ENCODE measurements at places on chromosomes 11 and 22. TPM values are rescaled to one million over a fixed set of nuclear protein-coding genes. Genes with fewer than 3 reads are reported as not detected.

The FOLR2 gene
- 32.5 TPM for total RNA-seq

The NUDT8 gene
- 29.8 TPM for total RNA-seq

GRCh38 chr11:32088117-32088941, 2.5 kb upstream of the RCN1 start:
- peak; percentile 83 for DNase-seq

DNA sequence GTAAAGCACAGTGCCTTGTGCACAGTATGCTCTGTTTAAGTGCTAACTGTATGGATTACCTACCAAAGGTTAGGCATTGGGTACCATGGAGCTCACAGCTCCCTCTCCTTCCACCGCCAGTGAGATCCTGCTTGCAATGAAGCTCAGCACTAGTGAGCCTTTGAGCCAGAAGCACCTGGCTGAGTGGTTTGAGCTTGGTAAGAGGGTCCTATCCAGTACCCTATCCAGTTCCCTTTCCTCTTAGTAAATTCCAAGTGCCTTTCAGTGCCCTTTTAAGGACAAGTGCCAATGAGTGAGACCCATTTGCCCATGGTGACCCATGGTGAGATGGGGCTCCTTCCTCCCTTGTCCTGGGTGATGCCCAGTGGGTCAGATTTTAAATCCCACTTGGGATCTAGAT, 43.1 kb upstream of the NAV2 start:
- no peak for DNase-seq

DNA sequence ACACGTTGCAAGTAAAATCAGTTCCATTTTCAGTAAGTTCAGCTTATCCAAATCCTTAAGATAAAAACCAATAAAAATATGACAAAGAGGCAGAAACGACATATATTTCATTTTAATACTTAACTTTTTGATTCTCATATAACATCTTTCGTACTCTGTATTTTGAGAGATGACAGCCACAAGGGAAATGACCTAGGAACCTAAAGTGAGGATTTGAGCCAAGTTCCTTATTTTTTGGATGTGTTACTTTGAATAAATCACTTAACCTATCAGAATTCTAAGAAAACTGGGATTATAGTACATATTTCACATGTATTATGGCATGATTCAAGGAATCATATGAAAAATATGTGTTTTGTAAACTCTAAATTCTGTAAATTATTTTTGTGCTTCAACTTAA, 143.6 kb upstream of the TRPC6 start:
- no peak for DNase-seq

GRCh38 chr11:65927904-65928397, 8.7 kb downstream of the DRAP1 start:
- no peak for DNase-seq

GRCh38 chr11:9862981-9863380, 199.1 kb downstream of the SWAP70 start:
- no peak for DNase-seq

DNA sequence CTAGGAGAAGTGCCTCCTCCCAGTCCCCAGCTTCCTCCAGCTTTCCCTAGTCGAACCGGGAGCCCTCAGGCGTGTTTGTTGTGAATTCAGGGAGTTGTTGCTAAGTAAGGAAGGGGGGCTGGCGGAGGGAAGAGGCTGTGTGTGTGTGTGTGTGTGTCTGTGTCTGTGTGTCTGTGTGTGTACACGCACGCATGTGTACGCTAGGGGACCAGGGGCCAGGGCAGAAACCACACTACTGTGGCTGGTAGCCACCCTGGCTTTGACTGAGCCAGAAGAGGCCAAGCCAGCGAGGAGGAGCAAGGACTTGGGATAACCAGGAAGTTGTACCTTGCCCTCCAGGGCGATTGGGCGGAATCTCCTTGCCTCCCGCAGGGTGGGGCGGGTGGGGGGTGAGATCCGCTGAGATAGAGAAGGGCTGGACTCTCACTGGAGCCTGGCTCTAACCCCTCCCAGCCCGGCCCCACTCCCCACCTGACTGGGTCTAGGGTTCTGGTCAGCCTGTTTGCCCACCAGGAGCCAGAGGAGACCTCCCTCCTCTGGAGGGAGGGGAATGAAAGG, 7.5 kb downstream of the BCL9L start:
- peak; percentile 96 for DNase-seq

The IL18BP gene
- total RNA-seq: 0.59 TPM

The MS4A1 gene
- not detected for total RNA-seq

DNA sequence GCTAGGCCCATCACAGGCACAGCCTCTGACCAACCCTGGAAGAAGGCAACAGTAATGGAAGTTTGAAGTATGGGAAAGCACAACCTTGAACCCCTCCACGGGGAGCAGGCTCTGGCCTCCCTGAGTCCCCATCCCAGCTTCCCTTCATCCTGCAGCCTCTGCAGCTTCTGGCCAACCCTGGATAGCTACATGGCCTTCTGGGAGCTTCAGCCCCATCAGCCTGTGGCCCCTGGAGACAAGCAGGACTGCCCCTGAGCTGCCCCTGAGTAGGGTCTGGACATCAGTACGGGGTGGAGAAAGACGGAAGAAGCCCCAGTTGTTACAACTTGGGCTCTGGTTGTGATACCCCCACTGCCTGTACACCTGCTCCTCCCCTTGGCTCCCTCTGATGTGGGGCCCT, 113.8 kb upstream of the CD82 start:
- no peak for DNase-seq

The HTR3A gene
- total RNA-seq: 0.24 TPM

DNA sequence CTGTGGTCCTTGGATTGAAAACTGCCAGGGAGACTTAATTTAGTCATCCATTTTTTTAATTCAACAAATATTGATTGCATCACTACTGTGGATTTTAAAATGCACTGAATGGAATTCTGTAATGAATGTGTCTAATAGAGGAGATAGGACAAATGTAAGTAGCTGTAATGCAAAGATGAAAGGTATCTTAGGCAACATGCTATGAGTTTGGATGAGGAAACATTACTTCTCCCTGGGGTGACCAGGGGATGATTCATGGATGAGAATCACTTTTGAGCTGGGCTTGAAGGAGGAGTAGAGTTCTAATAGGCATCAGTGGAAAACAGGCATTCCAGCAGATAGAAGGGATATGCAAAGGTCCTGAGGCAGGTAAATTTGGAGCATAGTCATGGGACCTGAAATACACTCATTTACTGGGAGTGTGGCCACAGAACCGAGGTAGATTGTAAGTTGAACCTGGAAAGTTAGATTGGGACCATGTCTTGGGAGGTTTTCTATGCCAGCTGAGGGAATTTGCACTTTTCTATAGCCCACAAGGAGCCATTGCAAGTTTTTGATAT, 43.4 kb downstream of the PKNOX2 start:
- DNase-seq: no peak

GRCh38 chr11:83220260-83220659, 26.7 kb downstream of the ANKRD42 start:
- DNase-seq: no peak

The NLRP14 gene
- not detected for total RNA-seq

GRCh38 chr11:121550247-121551030, 97.7 kb upstream of the SORL1-AS1 start:
- DNase-seq: peak; percentile 40

The POU2AF1 gene
- 1.6 TPM for total RNA-seq

DNA sequence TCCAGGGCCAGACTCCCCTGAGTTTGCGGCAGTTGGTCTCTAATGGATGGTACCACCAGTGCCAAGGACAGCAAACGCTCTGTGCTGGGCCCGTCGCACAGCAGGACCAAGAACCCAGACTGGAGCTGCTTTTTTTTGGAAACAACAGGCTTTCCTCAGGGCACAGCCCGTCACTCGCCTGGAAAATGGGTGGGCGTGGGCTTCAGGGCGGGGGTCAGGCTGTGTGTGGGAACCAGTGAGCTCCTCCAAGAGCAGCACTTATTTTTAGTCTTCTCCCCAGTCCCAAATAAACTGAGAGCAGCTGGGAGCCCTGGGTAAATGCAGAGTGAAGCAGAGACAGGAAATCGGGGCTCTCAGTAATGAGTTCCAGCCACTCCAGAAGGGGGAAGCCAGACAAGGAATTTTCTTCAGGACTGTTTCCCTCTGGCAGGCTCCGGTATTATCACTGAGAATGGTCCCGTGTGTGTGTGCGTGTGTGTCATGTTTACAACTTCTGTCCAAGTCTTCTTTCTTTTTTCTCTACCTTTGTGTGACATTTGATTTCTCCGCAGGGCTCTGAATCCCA, 63.0 kb downstream of the PPFIBP2 start:
- DNase-seq: no peak

DNA sequence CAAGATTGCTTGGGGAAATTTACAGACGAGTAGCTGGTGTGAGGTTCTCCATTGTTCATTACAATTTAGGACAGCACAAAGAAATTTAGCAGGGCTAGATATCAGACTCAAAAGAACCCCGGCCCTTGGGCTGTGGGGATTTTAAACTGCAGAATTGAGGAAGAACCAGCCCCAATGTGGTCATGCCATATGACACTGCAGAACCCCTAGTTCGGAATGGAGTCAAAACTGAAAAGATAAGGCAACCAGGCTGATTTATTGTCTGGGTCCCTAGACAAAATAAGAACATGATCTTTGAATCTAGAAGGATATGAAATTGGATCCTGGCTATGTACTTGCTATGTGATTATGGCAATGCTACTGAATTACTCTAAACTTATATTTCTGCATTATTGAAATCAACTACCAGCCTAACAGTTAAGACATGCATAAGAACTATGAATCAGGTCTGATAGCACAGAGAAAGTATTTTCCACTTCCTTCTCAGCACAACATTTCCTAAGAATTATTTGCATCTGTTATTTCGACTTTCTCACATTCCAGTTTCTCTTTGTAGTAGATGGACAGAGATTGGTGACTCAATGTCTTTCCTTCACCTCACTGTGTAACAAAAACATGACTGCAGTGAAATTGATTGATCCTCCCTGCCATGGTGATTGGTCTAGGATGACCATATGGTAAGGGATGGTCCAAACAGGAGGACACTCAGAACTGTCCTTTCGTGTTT, 13.2 kb downstream of the MMP3 start:
- DNase-seq: no peak

DNA sequence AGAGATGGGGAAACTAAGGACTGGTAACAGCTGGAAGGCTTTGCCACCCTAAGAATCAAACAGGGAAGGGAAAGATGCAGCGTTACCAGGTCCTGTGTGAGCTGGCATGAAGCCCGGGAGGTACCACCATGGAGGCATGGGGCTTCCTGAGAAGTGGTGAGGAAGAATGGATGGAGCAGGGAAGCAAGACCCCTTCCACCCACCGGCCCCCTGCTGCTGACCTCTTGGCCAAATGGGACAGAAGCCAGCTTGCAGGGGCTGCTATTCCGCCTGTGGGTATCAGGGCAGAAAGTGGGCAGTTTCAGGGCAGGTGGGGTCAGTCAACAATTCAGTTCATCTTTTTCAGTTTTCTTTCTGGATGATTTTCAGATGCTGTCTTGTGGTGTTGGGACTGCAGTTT, 1099.9 kb downstream of the TBC1D22A start:
- DNase-seq: no peak

- no peak for DNase-seq
Observed at GRCh38 chr11:4065086-4065485, 29.5 kb upstream of the RRM1 start.

The TMEM151A gene
- total RNA-seq: 5.5 TPM

DNA sequence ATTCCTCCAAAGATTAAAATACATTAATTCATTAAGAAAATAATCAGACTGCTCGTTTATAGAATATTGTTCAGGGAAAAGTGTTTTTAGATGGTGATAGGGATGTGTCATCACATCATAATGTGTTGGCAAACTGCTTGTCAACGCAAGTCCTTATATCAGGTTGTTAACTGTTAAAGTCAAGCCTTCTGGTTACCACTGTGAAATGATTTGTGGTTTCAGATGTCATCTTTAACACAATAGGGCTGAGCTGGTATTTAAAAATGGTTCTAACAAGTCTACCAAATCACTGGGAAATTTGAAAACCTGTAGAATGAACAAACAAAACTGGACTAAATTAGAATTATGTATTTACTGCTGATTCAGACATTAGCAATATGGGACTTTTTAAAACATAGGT, 2.4 kb upstream of the MMP13 start:
- no peak for DNase-seq

The SF3A1 gene
- total RNA-seq: 52.3 TPM

- DNase-seq: no peak
Observed at GRCh38 chr11:95344932-95345642, 114.1 kb upstream of the SESN3 start.

GRCh38 chr11:7977232-7977917, 9.8 kb upstream of the EIF3F start:
- no peak for DNase-seq

DNA sequence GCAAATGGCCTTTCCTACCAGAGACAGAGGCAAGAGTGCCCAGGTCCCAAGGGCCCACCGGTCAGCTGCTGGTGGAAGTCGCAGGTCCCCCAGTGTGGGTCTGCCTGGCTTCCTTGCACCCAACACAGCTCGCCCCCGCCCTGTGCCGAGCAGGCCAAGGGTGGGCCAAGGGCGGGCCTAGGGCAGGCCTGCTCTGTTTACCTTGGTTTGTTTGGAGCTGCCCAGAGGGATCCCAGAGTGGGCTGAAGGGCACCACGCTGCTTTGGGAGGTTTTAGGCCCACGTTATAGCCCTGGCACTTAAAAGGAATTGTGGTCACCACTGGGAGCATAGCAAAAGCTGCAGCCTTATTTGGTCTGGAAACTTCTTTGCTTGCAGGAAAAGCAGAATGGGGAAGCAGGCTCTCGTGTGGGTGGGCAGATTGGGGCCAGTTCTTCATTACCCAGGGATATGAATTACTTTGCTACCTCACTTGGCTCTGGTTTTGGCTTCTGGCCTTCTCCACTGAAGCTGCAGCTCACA, 38.0 kb downstream of the MRGPRD start:
- no peak for DNase-seq

- no peak for DNase-seq
Observed at GRCh38 chr11:35911616-35912165, 32.2 kb upstream of the LDLRAD3 start.

The RELT gene
- total RNA-seq: 2.0 TPM

The PKNOX2 gene
- 6.9 TPM for total RNA-seq

DNA sequence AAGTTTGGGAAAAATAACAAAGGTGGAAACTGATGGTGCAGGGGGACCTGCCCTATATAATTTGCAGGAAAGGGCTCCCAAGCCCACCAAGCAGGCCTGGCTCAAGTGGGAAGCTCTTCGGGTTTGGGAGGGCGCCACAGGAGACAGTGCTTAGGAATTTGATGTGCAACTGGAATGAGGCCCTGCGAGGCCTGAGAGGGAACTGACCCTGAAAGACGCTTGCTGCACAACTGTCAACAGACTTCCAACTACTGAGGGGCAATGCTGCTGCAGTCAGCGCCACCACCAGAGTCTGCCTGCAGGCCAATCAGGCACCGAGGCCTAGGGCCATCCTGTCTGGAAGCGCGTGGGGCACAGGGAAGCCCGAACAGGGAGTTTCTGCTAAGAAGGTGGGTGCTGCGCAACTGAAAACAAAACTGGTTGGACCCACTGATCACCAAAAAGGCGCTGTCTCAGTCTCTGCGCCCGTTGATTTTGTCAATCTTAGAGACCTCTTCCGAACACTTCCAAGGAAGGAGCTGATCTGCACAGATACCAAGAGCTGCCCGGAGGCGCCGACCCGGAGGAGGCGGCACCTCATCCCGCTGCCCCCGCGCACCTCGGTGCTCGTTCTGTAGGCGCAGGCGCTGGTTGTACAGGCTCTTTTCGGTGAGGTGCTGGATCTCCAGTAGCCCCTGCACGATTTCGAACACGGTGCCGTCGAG, 667 bp downstream of the DGCR6L start:
- DNase-seq: peak; percentile 55

GRCh38 chr22:45314054-45314721, 4.5 kb downstream of the FAM118A start:
- no peak for DNase-seq
